Stimulated activated CD8-positive, alpha-beta memory T cell treated with anti-CD3 and anti-CD28 coated beads, Interleukin-12 subunit alpha, Interleukin-12 subunit beta, amount 100 ng/mL, for 4 hours (primary cell): ENCODE measurements at places on chromosomes 16 and 17.

- no peak for DNase-seq
These were observed 4.1 kb upstream of the CLDN9 start for GRCh38 chr16:3008690-3009037.

DNA sequence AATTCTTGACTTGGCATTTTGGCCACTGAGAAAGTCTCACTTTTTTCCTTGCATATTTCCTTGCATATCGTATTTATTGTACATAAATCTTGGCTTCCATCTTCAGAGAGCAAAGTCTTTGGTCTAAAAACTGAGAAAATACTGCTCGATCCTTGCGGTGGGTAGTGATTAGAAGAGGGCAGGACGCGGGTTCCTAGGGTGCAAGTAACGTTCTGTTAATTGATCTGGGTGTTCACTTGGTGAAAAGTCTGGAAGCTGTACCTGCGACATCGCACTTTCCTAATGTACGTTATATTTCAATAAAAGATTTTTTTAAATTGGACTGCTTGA is 758 bp upstream of the UBALD2 start:
- DNase-seq: no peak

- no peak for DNase-seq
These were observed 135.6 kb downstream of the AIPL1 start for GRCh38 chr17:6299275-6299674.

- no peak for DNase-seq
These were observed 68.6 kb downstream of the SEC14L1 start for GRCh38 chr17:77209330-77209748.

- DNase-seq: no peak
These were observed 93.9 kb downstream of the STH start for GRCh38 chr17:46092991-46093390.

DNA sequence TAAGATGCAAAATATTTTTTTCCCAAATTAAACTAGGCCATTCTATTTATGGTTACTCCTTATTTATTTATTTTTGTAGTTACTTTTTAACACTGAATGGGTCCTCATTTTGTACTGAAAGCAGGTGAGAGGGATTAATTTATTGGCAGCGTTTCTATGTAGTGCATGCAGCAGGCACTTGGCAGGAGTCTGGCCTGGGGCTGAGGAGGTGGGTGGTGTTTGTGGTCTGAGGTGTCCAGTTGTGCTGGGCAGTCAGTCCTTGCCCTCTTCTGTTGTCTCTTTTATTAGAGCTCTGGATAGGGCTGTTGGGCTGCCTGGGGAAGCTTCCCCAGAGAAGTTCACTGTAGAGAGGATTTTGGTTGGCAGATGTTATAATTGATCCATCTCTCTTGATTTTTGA is 12.7 kb downstream of the SEC14L1 start:
- no peak for DNase-seq

DNA sequence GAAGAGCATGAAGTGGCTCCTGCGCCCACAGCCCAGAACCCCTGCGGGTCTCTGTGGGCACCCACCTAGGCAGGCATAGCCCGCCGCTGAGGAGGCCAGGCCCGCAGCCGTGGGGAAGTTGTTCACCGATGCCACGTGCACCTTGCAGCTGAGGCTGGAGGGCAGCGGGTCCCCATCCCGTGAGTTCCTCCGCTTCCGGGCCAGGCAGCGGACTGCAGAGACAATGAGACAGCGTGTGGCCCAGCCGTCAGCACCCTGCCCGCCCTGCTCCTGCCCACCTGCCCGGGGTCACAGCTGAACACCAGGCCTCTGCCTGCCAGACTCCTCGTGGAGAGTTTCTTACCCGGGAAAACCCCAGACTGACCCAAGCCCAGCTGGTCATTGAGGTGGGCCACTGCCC is 5.5 kb downstream of the MVD start:
- no peak for DNase-seq

- no peak for DNase-seq
These were observed 4.5 kb downstream of the FBXL19 start for GRCh38 chr16:30927789-30928378.

DNA sequence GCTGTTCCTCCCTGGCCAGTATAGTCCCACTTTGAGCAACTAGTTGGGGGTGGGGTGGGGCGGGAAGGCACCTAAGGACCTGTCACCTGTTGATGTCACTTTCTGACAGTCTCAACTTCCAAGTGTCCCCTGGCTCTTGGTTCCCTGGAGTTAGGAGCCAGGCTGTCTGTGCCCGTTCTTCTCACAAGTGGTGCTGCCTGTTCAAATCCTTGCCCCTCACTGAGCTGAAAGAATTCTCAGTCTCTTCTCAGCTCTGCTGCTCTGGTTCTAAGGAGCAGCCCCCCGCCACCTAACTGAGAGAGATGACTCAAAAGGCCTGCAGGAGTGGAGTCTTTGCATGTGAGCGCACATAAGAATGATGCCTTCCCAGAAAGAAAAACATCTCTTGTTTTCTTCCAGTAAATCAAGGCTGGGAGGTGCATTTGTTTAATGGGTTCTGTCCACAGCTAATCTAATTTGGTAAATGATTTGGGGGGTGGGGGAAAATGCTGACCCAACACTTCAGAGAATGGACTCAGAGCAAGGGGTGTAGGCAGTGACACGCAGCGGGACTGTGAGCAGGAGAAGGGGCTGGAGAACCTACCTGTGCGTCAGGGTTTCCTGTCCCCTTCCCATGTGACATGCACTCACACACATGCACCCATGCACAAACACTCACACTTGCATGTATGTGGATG is 78.2 kb upstream of the NLRP1 start:
- DNase-seq: no peak

- DNase-seq: peak; percentile 28
These were observed 560 bp downstream of the RAI1 start for GRCh38 chr17:17681744-17682292.

DNA sequence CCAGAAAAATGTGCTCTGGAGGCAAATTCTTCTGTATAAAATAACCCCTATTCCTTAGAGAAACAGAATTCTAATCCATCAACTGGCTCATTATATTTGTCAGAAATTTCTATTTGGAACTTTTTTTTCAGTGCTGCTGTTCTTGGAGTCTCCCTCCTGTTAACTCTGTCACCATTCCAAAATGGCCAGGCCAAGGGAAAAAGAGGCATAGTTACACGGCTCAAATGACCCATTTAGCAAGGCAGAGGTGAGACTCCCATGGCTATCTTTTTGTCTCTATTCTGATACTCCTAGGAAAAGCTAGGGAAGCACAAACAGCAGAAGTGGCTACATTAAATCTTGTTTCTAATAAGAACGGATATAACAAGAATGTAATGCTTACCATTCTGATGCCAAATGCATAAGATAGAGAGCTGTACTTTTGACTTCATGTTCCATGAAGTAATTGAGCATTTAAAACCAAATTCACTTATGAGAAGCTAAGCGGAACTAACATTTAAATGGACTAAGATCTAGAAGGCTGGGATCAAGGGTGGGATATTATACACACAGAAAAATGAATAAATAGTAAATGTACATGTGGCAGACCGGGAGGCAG is 64.4 kb upstream of the CORO6 start:
- DNase-seq: no peak

DNA sequence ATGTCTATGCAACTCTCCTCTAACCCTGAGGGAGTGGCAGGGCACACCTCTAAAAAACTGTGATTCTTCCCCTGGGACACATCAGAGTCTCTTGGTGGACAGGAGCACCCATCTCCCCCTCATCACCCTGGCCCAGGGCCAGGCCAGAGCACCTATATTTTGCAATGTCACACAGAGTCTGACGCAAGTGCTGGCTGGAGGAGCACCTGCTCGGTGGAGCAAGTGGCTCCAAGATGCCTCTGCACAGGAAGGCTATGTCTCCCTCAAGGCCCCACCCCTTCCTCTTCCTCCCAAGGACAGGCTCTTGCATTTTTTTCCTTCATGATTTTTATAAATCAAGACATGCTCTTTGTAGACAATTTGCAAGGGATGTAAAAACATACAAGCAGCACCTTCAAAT is 13.3 kb downstream of the SNN start:
- DNase-seq: no peak

DNA sequence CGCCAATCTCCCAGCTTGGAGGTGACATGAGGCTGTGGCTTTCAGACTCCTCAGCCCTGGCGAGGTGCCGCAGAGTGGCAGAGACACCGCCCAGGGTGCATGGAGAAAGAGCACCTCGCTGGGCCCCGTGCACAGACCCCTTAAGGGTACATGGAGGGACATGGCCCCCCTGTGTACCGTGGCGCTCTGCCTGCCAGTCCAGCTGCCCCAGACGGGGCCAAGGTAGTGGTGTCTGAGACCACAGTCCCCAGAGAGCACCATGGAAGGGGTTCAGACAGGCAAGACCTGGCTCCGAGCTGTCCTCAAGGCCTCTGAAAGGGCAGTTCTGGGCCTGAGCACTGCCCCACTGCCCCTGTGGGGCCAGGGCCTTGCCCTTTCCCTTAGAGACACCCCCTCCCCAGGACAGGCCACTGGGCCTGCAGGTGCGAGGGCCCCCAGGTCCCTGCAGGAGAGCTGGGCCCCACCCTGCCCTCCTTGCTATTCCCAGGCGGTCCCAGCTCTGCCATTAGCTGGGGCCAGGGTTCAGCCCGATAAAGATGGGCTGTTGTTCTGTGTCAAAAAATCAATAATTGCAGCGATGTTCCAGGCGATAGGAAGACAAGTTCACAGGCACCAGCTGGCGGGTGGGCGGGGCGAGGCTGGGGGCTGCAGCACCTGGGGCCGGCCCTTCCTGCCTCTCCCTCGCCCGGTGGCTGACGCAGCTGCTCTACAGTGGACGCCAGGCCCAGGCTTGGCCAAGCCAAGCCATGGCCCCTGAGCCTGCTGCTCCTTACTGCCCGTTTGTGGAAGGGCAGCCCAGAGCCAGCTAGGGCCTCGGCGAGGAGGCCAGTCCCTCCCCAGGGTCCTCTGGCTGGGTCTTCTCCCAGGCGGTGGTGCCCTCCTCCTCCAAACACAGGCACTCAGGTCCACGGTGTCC is 51.7 kb downstream of the ZFPM1 start:
- no peak for DNase-seq

GRCh38 chr17:21015564-21015963 is 27.2 kb downstream of the USP22 start:
- DNase-seq: no peak

- no peak for DNase-seq
These were observed 24.7 kb upstream of the TMC7 start for GRCh38 chr16:18959031-18959505.

- no peak for DNase-seq
These were observed 73.9 kb upstream of the KIFC3 start for GRCh38 chr16:57876210-57876609.

- no peak for DNase-seq
These were observed 216.1 kb downstream of the CEP112 start for GRCh38 chr17:65975878-65976277.

DNA sequence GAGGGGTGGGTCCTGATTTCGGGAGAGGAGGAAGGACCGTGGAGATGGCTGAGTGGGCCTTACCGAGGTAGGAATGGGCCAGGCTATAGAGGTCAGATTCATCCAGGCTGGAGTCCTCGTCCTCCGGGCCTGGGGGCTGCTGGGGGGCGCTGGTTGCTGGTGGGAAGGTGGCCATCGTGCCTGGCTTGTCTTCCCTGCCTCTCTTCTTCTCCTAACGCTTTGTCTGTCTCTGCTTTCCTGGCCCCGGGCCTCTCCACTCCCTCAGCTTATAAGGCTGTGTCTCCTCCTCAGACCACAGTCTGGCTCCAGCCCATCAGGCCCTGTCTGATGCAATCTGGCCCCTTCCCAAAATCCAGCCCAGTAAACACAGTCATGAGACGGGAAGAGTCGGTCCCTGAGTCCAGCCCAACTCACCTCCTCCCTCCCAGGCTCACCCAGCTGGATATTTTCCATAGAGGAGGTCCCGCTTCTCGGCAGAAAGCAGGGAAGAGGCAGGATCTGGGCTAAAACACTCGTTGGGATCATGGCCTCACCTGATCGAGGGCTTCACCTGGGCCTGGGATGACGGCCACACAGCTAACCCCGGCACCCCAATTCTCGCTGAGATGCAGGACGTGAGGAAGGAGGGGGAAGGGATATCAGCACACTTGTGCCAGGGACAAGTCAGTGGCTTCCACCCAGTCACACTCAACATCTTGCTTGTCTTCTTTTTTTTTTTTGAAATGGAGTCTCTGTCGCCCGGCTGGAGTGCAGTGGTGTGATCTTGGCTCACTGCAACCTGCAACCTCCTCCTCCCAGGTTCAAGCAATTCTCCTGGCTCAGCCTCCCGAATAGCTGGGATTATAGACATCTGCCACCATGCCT is at the start of gene NUPR1:
Gene NUPR1 (minus strand): TSS at position 242 of the 864 bp plus-strand sequence. CDS start 67 bp downstream, at position 175.
- no peak for DNase-seq
